Naive thymus-derived CD4-positive, alpha-beta T cell (primary cell): ENCODE measurements at places on chromosomes 6 and 20. TPM values are rescaled to one million over a fixed set of nuclear protein-coding genes. Genes with fewer than 3 reads are reported as not detected.

Gene DACT2
- total RNA-seq: not detected

DNA sequence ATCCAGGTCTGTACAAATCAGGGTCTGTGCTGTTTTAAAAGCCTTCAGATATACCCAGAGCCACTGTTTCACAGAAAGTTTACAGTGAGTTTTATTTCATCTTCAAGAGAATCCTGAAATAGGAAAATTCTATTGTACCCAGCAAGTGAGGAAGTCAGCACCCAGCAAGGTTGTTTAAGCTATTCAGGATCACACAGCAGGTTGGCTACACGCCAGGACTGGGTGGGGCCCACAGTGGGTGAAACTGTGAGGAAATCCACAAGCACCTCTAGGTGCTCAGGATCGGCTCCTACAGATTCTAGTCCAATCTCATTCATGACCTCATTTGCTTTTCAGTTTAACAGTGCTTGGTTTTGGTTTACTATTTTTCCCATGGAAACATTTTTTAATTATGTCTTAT is 128.9 kb downstream of the SYNDIG1 start:
- no peak for DNase-seq

GRCh38 chr6:149190224-149190831 is 127.2 kb upstream of the TAB2 start:
- DNase-seq: peak; percentile 8

Gene AMD1
- total RNA-seq: 66.9 and 73.8 TPM in 2 replicates

DNA sequence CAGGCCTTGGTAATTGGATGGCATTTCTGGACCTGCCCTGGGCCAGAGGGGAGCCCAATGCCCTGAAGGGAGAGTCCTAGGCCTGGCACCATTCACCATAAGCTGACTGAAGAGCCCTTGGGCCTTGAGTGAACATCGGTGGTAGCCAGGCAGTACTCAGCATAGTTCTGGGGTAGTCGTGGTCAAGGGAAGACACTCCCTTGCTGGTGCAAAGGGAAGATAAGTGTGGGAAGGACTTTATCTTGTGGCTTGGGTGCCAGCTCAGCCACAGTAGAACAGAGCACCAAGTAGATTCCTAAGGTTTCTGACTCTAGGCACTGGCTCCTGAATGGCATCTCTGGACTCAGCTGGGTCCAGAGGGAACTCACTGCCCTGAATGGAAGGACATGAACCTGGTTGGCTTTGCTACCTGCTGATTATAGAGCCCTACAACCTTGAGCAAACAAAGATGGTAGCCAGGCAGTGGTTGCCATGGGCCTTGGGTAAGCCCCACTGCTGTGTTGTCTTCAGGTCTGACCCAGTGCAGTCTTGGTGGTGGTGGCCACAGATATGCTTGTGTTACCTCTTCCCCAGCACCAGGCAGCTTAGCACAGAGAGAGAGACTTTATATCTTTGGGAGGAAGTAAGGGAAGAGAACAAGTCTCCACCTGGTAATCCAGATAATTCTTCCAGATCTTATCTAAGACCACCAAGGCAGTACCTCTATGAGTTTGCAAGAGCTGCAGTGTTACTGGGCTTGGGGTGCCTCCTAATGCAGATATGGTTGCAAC is 83.5 kb downstream of the PRDM13 start:
- no peak for DNase-seq

GRCh38 chr6:142906945-142907470 is 38.0 kb downstream of the HIVEP2 start:
- no peak for DNase-seq

DNA sequence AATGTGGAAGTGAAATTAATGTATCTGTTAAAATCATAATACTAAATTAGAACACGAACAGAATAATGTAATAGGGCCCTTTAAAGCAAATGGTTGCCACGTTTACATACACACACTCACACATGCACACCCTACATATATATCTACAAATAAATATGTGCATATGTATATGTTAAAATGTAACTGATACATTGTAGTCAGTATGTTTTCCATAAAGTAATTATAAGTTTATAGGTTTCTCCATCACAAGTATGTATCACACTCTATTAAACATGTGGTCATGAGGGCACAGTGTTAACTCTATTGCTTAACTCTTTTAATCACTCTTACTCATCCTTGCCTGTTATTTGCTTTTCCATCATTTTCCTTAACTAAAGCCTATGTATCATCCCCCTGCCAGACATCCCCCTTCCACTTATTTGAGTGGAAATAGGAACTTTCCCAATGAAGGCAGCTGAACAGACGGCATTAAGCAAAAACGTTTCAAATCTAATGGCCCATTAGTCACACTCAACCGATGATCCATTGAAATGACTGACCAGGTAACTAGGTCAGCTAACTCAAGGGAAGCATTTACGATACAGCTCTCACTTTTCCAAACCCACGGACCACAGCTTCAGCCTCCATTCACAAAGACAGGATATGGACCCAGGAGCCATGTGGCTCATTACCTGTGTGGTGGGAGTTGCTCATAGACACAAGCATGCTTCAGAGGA is 89.3 kb downstream of the HAO1 start:
- no peak for DNase-seq

GRCh38 chr6:144343701-144344428 is 58.7 kb downstream of the UTRN start:
- peak; percentile 79 for DNase-seq

- DNase-seq: peak; percentile 59
These were observed at the start of gene IER3 for GRCh38 chr6:30744054-30744805. IER3 (minus strand) TSS chr6:30744547; CDS start chr6:30744518, 29 bp downstream.

GRCh38 chr6:64679416-64679815 is 1027.6 kb downstream of the EYS start:
- DNase-seq: no peak

DNA sequence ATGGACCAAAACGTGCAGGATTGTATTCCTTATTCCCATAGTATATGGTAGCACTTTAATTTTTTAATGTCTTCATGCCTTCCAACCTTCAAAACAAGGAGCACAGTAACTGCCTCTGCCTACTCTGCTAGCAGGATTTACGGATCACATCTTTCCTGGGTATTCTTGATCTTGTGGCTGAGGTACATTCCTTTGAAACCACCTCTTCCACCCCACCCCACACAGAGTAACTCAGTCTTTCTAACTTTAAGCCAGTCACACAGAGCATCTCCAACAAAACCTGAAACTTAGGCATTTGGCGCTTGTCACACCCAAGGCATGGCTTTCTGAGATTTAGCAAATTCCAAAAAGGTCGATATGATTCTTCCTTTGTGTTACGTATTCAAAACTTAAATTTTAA is 2.3 kb upstream of the ID4 start:
- DNase-seq: no peak

GRCh38 chr6:3406891-3407809 is 49.7 kb downstream of the SLC22A23 start:
- no peak for DNase-seq

GRCh38 chr6:158849899-158850806 is 31.0 kb upstream of the EZR start:
- peak; percentile 81 for DNase-seq

DNA sequence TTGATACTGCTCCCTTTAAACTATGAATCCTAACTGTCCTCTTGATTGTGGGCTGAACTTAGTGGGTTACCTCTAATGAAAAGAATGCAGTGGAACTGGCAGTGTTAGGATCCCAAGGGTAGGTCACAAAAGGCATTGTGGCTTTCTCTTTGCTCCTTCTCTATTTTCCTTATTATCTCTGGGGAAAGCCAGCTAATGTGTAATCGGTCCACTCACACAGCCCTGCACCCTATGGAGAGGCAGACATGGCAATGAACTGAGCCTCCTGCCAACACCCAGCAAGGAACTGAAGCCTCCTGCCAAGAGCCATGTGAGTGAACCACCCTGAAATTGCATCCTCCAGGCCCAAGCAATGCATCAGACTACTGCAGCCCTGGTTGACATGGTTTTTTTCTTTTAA is 24.6 kb upstream of the ZNF133 start:
- no peak for DNase-seq

DNA sequence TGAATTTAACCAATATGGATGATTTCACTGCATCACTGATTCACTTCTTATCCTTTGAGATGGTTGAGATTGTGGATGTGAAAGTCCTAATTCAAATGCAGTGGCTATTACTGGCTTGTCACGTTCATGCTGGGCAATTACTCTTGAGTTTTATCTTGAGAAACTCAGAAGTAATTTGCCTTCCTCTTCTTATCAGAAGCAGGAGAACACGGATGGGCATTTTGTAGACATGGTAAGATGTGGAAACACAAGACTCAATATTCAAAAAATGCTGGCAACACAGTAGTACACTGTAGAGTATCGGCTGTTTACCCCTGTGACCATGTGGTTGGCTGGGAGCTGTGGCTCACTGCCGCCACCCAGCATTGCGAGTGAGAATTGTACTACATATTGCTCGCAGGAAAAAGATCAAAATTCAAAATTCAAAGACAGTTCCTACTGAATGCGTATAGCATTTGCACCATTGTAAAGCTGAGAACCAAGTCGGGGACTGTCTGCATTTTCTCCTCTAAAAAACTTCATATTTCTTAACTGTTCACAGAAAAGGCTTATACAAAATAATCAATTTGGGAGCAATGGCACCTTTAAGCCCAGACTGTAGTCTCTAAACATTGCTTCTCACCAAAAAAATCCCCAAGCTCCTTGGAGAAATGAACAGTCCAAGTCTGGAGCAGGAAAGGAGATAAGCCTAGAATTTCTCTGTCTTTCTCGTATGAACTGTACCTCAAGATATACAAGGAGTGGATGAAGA is 61.9 kb upstream of the ELOVL5 start:
- peak; percentile 63 for DNase-seq

- no peak for DNase-seq
These were observed 8.4 kb downstream of the VSX1 start for GRCh38 chr20:25073544-25073943.

DNA sequence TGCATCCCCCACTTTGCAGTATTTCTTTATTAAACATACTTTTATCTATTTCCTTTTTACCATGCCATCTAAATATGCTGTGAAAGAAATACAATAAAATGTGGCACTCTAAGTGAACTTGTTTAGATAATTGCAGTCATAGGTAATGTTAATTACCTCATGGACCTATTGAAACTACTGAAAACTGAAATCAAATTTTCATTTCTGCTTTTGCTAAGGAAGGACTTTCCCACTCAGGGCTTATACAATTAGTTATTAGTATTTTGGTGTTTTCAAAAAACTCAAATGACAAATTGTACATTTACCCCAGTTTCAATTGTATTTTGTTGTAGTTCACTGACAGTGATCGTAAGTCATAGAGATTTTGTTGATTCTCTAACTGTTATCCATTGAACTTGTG is 88.4 kb downstream of the ID4 start:
- DNase-seq: no peak

DNA sequence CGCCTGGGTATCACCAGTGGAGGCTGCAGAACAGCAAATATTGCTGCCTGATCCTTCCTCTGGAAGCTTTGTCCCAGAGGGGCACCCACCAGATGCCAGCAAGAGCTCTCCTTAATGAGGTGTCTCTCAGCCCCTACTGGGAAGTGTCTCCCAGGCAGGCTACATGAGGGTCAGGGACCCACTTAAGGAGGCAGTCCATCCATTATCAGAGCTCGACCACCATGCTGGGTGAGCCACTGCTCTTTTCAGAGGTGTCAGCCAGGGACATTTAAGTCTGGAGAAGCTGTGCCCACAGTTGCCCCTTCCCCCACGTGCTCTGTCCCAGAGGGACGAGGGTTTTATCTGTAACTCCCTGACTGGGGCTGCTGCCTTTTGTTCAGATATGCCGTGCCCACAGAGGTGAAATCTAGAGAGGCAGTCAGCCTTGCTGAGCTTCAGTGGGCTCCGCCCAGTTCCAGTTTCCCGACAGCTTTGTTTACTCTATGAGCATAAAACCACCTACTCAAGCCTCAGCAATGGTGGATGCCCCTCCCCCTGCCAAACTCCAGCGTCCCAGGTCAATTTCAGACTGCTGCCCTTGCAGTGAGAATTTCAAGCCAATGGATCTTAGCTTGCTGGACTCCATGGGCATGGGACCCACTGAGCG is 25.9 kb upstream of the AIG1 start:
- DNase-seq: no peak

DNA sequence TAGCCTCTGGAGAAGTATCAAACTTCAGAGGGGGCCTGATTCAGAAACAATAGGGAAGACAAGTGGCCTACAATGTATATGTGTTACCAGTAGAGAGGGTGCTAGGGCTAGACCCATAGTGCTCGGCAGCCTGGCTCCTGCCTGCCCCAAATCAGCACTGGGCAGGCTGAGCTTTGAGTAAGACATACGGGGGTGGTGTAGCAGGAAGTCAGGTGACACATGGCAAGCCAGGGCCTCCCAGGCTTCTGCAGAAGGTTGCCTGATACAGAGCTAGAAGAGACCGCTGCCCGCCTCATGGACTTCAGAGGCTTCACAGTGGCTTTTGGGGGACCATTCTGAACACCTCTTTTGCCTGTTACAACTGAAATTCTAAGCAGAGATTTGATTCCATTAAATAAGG is 43.4 kb downstream of the RALY start:
- DNase-seq: peak; percentile 43

DNA sequence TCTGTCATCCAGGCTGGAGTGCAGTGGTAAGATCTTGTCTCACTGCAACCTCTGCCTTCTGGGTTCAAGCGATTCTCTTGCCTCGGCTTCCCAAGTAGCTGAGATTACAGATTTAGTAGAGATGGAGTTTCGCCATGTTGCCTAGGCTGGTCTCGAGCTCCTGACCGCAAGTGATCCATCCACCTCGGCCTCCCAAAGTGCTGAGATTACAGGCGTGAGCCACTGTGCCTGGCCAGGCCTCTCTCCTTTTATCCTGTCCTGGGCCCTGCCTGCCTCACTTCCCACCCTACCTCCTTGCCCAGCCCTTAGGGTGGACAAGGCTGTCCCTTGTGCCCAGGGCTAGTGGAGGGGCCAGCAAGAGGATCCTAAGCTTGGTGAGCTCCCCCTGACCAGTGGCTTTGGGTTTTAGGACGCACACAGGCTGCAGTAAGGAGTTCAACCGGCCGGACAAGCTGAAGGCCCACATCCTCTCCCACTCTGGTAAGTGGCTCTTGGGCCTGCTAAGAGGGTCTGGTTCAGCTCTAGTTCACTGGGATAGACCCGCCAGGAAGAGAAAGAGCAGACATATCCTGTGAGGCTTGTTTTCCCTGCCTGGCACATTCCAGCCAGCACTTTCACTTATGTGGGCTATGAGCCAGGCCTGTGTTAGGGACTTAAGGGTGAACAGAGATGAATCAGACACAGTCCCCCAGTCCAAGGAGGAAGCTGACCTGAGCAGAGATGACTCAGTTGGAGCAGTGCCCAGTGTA is 21.9 kb upstream of the CHMP4B start:
- no peak for DNase-seq

DNA sequence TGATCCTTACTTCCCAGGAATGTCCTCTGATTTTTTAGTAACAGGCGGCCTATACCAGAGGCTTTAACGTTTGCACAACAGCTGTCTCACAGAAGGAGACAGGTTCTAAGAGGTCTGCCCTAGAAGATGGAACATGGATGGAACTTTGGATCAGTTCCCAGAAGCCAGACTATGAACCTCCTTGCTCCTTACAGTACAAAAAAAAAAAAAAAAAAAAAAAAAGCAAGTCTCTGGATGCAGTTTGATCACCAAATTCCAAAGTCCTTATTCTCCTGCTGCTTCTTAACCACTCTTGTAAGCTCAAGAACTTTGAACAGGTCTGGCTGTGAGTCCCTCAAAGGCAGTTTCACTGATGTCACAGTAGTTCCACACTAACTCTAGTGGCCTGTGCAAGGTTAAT is 2.0 kb upstream of the TRMT11 start:
- no peak for DNase-seq
